Mesothelial cell of epicardium (in vitro differentiated cells): ENCODE measurements at places on chromosomes 2 and 18. TPM values are rescaled to one million over a fixed set of nuclear protein-coding genes. Genes with fewer than 3 reads are reported as not detected.
A peak's percentile ranks its signal among the peaks of the same experiment; 100 is the strongest.

WDSUB1 gene
- 14.3 to 15.6 TPM (median 15.1 TPM) in 3 replicates for total RNA-seq

LDLRAD4 gene
- 26.2 to 29.7 TPM (median 29.2 TPM) in 3 replicates for total RNA-seq

PTPRN gene
- 0.33 to 0.50 TPM (median 0.38 TPM) in 3 replicates for total RNA-seq

ERICH2 gene
- total RNA-seq: 0.47 to 1.1 TPM (median 0.94 TPM) in 3 replicates

POTEI gene
- total RNA-seq: 7.0 to 7.3 TPM (median 7.1 TPM) in 3 replicates

ATOH8 gene
- 12.6 to 13.8 TPM (median 12.7 TPM) in 3 replicates for total RNA-seq

STPG4 gene
- total RNA-seq: 0.27 to 0.52 TPM in 2 of 3 replicates, not detected in the other

METTL8 gene
- total RNA-seq: 39.6 to 42.0 TPM (median 41.6 TPM) in 3 replicates

SERPINB13 gene
- 0.27 to 0.77 TPM (median 0.38 TPM) in 3 replicates for total RNA-seq

- no peak overlapping the region for H3K4me3 ChIP-seq
- H3K27ac ChIP-seq: no peak overlapping the region
- no peaks in the 10 kb centered on the region for H3K36me3 ChIP-seq
- H3K4me1 ChIP-seq: peaks cover 14% of the 10 kb centered on the region
- peaks cover 41% of the 10 kb centered on the region for H3K27me3 ChIP-seq
Measured at GRCh38 chr2:46382331-46383112, 85.3 kb downstream of the EPAS1 start.

DNA sequence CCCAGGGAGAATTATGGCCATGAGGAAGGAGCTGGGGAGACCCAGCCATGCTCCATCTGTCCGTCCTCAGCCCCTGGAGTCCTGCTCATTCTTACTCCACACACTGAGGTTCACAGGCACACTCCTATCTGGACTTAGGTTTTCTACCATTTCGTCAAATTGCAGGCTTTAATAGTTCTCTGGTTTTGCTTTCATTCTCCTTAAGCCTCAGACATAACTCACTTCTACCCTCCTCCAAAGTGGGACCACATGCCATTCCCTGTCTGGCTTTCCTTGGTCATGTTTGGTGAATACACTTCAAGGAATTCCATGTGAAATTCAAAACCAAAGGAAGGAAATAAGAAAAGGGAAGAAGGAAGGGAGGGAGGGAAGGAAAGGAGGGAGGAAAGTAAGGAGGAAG is 115.7 kb downstream of the CMPK2 start:
- peaks cover 2% of the 10 kb centered on the region for H3K27me3 ChIP-seq
- no peak overlapping the region for H3K4me3 ChIP-seq
- peaks cover 49% of the 10 kb centered on the region for H3K4me1 ChIP-seq
- no peaks in the 10 kb centered on the region for H3K36me3 ChIP-seq

DNA sequence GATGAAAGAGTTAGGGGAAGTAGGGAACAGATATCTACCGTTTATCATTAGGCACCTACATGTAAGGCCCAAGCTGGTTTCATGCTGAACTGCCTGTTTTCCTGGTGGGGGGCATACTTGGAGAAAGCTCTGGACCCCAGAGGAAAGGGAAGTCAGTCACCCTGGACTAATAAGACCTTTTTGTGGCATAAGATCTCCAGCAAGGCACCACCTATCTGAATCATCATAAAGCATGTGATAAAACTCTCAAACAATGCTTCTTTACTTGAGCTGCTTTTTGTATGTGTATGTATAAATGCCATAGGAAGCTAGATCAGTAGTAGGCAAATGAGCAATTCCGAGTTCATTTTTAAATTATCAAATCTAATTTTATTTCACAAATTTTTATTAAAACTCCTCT is 104.8 kb downstream of the TANC1 start:
- peak overlapping the region; percentile 88 for H3K27ac ChIP-seq
- peaks cover 8% of the 10 kb centered on the region for H3K36me3 ChIP-seq
- no peak for DNase-seq
- no peak overlapping the region for H3K4me3 ChIP-seq

GRCh38 chr18:28071199-28071598 is 105.7 kb downstream of the CDH2 start:
- H3K27ac ChIP-seq: no peak overlapping the region
- no peak overlapping the region for H3K4me3 ChIP-seq
- H3K27me3 ChIP-seq: no peaks in the 10 kb centered on the region
- peaks cover 1% of the 10 kb centered on the region for H3K36me3 ChIP-seq
- no peaks in the 10 kb centered on the region for H3K4me1 ChIP-seq

DNA sequence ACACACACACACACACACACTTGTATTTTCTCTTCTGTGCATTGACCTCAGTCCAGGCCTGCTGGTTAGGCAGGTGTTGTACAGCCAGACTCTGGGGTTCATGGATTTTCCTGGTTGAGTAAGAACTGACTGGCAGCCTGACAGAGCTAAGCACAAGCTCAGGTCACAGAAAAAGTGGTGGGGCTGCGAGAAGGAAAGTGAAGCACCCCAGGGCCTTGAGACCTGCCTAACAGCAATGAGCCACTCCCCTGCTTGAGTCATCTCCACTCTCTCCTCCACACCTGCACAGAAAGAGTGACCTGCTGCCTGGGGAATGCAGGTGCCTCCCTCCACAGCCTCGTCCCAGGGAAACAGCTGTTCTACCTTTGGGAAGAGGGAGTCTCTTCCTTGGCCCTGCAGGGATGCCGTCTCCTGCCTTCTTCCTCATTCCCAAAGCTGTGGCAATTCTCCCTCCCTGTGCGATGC is 91.4 kb upstream of the LGALSL start:
- H3K36me3 ChIP-seq: no peaks in the 10 kb centered on the region
- H3K27ac ChIP-seq: no peak overlapping the region
- H3K27me3 ChIP-seq: peaks cover 6% of the 10 kb centered on the region
- no peak for DNase-seq

DNA sequence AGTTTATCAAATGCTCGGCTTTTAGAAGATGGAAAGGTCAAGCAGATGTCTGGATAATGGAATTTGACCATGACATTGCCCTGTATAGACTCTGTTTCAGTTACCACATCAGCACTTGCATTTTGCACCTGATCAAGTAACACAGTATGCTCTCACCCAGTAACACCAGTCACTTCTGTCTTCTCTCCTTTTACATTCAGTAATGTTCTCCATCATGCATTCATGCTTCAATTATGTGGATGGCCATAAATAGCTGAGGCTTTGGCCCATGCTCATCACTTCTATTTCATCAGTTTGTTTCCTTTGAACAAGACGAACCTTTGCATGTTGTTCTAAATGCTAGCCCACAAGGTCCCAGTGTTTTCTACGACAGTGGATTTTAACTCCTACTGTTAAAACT is 322.9 kb upstream of the ACVR2A start:
- H3K27me3 ChIP-seq: no peaks in the 10 kb centered on the region
- no peak overlapping the region for H3K27ac ChIP-seq
- no peak overlapping the region for H3K4me3 ChIP-seq
- peaks cover 3% of the 10 kb centered on the region for H3K4me1 ChIP-seq
- DNase-seq: no peak

GRCh38 chr2:163755366-163755765 is 19.6 kb upstream of the FIGN start:
- H3K27ac ChIP-seq: no peak overlapping the region
- H3K4me1 ChIP-seq: peaks cover 30% of the 10 kb centered on the region
- H3K36me3 ChIP-seq: no peaks in the 10 kb centered on the region
- H3K4me3 ChIP-seq: no peak overlapping the region
- no peak for DNase-seq

- no peak overlapping the region for H3K4me3 ChIP-seq
- H3K4me1 ChIP-seq: no peaks in the 10 kb centered on the region
- DNase-seq: no peak
- H3K27ac ChIP-seq: no peak overlapping the region
- peaks cover 5% of the 10 kb centered on the region for H3K36me3 ChIP-seq
- H3K27me3 ChIP-seq: no peaks in the 10 kb centered on the region
Measured at GRCh38 chr2:171225302-171225980, 64.7 kb upstream of the TLK1 start.

GRCh38 chr2:218701806-218702205 is 8.8 kb upstream of the TTLL4 start:
- H3K36me3 ChIP-seq: peaks cover 16% of the 10 kb centered on the region
- no peak overlapping the region for H3K27ac ChIP-seq
- H3K27me3 ChIP-seq: no peaks in the 10 kb centered on the region
- no peak for DNase-seq
- H3K4me1 ChIP-seq: no peaks in the 10 kb centered on the region

DNA sequence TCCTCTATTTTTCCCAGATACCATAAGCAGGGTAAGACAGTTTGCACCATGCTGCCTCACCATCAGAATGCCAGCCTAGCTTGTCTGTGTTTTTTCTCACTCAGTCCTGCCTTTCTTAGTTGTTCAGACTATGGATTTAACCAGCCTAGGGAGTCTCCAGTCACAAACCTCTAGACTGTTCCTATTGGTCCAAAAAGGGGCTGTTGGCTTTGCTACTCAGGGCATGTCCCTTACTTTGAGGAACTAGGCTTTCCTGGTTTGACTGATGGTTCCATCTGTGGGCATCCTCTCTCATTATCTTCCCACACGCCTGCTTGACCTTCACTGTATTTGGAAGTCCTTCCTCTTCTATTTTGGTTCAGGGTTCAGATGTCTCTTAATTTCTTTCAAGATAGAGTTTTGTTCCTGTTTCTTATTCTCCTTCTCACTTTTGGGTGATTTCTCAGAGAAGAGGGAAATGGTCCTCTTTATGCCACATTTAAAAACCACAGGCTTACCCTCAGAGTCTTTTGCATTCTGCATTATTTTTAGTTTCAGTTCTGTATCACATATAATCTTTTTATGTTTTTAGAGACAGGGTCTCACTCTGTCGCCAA is 31.3 kb upstream of the TMEM131 start:
- no peaks in the 10 kb centered on the region for H3K4me1 ChIP-seq
- peaks cover 8% of the 10 kb centered on the region for H3K27me3 ChIP-seq
- H3K36me3 ChIP-seq: no peaks in the 10 kb centered on the region
- no peak overlapping the region for H3K4me3 ChIP-seq

- no peak overlapping the region for H3K27ac ChIP-seq
- no peak overlapping the region for H3K4me3 ChIP-seq
- no peaks in the 10 kb centered on the region for H3K27me3 ChIP-seq
- peaks cover 37% of the 10 kb centered on the region for H3K36me3 ChIP-seq
Measured at GRCh38 chr2:202750763-202751427, 116.1 kb downstream of the FAM117B start.

DNA sequence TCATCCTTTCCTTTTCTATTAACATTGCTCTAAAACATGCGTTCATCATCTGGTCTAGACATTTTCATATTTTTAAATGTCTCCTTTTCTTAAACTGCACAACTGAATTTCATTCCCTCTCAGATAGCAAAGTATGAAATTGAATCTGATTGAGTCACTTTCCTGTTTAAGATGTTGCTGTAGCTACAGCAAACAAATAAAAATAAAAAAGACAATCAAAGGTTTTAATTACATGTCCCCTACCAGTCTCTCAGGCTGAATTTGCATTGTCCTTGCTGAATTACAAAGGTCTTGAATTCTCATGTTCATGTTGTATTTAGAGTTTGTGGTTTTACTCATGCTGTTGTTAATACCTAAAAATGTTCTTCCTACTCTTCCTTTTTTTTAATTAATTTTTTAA is 537.9 kb upstream of the LRATD1 start:
- H3K27ac ChIP-seq: no peak overlapping the region
- DNase-seq: no peak
- H3K36me3 ChIP-seq: no peaks in the 10 kb centered on the region
- H3K4me3 ChIP-seq: no peak overlapping the region
- H3K4me1 ChIP-seq: no peaks in the 10 kb centered on the region

GRCh38 chr18:12306752-12307700 is 1.0 kb upstream of the TUBB6 start:
- H3K4me1 ChIP-seq: peaks cover 27% of the 10 kb centered on the region
- DNase-seq: no peak
- H3K27me3 ChIP-seq: peaks cover 32% of the 10 kb centered on the region
- peak overlapping the region; percentile 89 for H3K27ac ChIP-seq
- H3K36me3 ChIP-seq: peaks cover 18% of the 10 kb centered on the region

DNA sequence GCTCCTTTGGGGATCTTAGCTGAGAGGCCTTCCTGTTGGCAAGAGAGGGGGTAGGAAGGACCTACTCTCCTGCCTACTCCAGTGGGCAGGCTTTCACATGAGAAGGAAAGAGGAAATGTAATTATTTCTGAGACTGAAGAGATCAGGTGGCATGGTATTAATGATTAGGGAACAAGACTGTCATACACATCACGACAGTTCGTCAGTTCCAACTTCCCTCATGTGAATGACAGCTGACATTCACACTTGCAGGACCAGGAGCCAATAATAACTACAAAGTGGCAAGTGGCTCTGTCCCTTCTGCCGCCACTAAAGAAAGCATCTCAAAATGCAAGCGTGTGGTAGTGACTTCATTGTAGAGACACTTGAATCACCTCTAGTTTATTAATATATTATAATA is 90.0 kb downstream of the ZCCHC2 start:
- H3K27me3 ChIP-seq: peaks cover 33% of the 10 kb centered on the region
- H3K4me3 ChIP-seq: no peak overlapping the region
- H3K4me1 ChIP-seq: peaks cover 14% of the 10 kb centered on the region
- H3K36me3 ChIP-seq: no peaks in the 10 kb centered on the region

DNA sequence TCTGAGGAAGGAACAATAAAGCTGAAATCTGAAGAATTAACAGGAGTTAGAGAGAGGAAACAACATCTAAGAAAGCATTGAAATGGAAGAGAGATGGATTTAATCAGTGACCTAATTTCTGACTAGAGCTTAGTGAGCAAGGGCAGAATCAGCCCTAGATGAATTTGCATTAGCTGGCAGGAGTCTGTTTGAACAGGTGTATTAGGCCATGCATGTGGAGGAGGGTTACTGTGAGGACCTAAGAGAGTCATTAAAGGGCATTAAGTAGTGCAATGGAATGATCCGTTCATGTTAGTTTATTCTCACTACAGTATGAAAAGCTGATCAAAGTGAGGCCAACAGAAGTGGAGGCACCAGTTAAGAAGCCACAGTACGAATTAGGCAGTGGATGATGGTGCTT is 285.3 kb downstream of the GRB14 start:
- H3K27ac ChIP-seq: no peak overlapping the region
- H3K36me3 ChIP-seq: no peaks in the 10 kb centered on the region
- H3K27me3 ChIP-seq: no peaks in the 10 kb centered on the region
- DNase-seq: no peak

GRCh38 chr2:112709703-112710102 is 11.1 kb upstream of the NT5DC4 start:
- no peak overlapping the region for H3K27ac ChIP-seq
- no peaks in the 10 kb centered on the region for H3K36me3 ChIP-seq
- H3K4me1 ChIP-seq: peaks cover 4% of the 10 kb centered on the region
- no peak for DNase-seq
- H3K4me3 ChIP-seq: no peak overlapping the region

GRCh38 chr2:147800316-147800715 is 44.5 kb upstream of the ACVR2A start:
- H3K36me3 ChIP-seq: no peaks in the 10 kb centered on the region
- no peak for DNase-seq
- no peak overlapping the region for H3K27ac ChIP-seq
- no peaks in the 10 kb centered on the region for H3K27me3 ChIP-seq
- H3K4me1 ChIP-seq: peaks cover 16% of the 10 kb centered on the region
- no peak overlapping the region for H3K4me3 ChIP-seq

DNA sequence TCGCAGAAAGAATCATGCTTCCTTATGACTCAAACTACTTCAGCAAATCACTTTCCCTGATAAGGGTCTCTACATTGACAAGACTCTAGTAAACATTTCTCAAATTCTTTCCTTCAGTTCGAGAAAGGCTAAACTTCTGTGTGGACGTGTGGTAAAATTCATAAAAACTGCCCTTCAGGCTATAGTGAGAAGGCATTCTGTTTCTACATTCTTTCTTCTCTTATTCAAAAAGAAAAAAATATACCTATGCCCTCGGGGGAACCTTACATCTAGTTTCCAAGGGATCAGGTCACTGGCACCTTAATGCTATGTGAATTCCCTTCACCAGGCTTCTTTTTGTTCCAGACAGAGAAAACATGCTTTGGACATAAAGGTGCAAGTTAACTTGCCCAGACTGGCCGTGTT is 4.9 kb downstream of the VIT start:
- H3K36me3 ChIP-seq: no peaks in the 10 kb centered on the region
- DNase-seq: no peak
- H3K4me1 ChIP-seq: peaks cover 59% of the 10 kb centered on the region
- peak overlapping the region; percentile 80 for H3K27ac ChIP-seq
